ENCODE measurements at places on chromosomes 7 and 10.
A peak's percentile ranks its signal among the peaks of the same experiment; 100 is the strongest.

- DNase-seq = no peak
Measured at GRCh38 chr10:33519130-33519860, 184.8 kb upstream of the NRP1 start.

DNA sequence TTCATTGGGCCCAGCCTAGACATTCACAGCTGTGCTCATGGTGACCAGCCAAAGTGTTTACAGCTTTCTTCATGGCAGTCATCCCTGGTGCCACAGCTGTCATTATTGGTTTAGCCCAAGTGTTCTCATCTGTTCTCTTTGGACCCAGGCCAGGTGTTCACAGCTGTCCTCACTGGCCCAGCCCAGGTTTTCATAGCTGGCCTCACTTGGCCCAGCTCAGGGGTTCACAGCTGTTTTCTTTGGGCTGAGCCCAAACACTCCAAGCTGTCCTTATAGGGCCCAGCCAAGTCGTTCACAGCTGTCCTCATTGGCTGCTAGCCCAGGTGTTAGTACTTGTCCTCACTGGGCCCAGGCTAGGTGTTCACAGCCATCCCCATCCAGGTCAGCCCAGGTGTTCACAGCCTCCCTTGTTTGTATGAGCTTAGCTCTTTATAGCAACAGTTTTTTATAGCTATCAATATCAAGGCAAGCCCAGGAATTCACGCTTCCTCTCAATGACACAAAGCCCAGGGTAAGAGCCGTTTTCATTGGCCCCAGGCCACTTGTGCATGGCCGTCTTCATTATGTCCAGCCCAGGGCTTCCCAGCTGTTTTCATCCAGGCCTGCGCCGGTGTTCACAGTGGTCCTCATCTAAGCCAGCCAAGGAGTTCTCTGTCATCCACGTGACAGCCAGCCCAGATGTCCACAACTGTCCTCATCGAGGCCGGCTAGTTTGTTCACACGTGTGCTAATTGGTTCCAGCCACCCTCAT lies 11.6 kb downstream of the FRG2B start:
- DNase-seq = no peak

GRCh38 chr10:61986788-61987492 lies 85.4 kb downstream of the ARID5B start:
- DNase-seq = no peak

DNA sequence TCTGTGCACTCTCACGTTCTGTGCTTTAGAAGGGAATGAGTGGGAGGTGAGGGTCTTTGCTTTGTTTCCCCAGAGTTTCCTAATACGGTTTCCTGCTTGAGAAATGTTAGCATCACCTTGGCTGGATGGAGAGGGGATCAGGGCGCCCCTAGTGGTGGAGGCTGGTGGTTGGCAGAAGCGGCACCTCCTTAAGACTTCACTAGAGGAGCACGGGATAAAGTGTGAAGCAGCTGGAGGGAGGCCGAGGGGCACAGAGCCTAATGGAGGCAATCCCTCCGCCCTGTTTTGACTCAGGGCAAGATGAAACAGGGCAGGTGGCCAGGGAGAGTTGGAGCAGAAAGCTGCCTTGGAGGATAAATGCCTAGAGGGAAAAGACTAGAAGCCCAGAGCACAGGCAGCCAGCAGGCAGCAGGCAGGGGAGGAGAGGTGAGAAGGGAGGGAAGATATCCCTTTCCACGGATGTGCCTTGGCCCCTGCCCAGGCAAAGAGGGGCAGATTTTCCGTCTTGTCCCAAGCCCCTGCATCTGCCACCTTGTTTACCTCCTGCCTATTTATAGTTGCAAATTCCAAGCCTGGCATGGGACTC lies 56.0 kb upstream of the BTRC start:
- DNase-seq = peak; percentile 47

GRCh38 chr10:43136995-43137716 lies 1.1 kb upstream of the CSGALNACT2 start:
- DNase-seq = no peak

GRCh38 chr10:133590970-133591359 lies 25.6 kb upstream of the SYCE1 start:
- DNase-seq = no peak

DNA sequence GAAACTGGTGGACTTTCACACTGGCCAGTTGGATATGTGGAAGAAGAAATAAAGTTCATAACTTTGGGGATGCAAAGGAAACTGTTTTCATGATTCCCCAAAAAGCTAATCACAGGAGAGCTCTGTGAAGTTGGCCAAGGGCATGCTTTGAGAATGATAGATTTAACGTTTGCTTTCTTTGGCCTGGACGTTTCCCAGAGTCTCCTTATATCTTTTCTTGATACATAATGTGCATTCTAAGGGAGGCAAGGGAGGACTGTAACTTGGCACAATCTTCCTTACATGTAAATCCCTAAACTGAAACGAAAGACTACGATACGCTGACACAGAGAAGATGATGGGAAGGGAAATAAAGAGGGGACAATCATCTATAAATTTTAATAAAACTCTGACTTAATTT lies 176.5 kb upstream of the INHBA start:
- DNase-seq = no peak

DNA sequence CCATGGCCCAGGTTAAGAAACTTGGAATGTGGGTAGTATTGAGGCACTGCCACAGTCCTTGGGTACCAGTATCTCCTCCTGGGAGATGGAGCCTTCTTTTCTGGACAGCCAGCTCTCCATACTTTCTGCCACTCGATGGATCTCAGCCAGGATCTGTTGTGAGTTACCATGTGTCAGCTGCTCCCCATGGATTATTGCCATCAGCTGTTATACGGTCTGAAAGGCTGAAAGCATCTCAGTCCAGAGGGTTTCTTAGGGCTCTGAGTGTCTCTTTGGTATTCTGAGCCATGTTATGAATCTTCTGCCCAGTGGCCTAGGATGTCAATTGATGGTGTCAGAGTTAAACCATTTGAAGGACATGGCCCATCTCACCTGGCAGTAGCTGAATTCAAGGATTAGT lies 197.5 kb downstream of the C7orf25 start:
- no peak for DNase-seq

DNA sequence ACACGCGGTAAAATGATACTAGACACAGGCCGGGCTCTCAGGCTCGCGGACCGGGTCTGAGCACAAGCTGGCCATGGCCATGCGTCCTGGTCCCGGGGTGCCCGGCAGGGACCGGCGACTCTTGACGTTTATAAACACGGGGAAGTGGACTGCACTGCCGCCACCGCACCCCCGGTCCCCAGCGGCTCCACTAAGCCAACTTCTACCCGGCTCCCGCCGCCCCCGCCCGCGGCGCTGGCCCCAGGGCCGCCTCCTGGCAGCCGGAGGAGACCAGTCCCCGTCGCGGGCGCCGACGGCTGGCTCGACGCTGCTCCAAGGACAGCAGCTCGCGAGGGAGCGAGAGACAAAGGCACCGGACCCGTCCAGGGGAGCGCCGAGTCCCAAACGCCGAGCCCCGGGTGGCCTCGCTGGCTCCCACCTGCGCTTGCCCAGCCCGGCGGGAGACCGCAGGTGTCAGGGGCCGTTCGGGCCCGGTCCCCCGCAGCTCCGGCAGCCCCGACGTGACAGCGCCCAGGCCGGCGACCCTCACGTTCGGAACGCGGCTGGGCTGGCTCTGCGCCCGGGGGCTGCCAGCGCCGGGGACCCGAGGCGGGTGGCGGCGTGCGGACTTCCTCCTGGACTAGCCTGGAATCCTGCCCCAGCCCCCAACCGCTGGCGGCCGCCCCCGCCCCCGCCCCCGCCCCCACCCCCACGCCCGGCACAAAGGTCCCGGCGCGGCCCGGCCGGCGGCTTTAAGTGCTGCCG lies 517 bp downstream of the ITGB1 start:
- no peak for DNase-seq

- no peak for DNase-seq
Measured at GRCh38 chr10:95569368-95569767, 8.2 kb upstream of the SORBS1 start.

- DNase-seq = no peak
Measured at GRCh38 chr10:119341459-119342301, 134.3 kb downstream of the GRK5 start.

- no peak for DNase-seq
Measured at GRCh38 chr10:34403512-34403911, 411.6 kb downstream of the PARD3 start.

- DNase-seq = no peak
Measured at GRCh38 chr7:91242097-91242844, 22.0 kb upstream of the FZD1 start.

DNA sequence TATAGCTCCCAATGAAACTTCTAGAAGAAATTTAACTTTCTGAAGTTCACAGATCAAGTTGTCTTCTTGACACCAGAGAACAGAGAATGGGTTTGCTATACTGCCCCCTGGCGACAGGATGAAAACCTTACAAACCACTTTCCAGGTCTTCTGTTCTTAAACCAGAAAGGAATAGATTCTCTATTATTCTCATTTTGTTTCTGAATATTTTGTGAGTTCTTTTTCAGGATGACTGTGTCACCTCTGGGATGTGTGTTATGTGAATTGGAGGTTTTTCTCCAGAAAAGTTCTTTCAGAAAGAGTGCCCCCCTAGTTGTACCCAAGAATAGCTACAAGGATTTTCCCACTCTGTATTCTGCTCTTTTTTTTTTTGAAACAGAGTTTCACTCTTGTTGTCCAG lies 6.3 kb downstream of the IFT22 start:
- no peak for DNase-seq

DNA sequence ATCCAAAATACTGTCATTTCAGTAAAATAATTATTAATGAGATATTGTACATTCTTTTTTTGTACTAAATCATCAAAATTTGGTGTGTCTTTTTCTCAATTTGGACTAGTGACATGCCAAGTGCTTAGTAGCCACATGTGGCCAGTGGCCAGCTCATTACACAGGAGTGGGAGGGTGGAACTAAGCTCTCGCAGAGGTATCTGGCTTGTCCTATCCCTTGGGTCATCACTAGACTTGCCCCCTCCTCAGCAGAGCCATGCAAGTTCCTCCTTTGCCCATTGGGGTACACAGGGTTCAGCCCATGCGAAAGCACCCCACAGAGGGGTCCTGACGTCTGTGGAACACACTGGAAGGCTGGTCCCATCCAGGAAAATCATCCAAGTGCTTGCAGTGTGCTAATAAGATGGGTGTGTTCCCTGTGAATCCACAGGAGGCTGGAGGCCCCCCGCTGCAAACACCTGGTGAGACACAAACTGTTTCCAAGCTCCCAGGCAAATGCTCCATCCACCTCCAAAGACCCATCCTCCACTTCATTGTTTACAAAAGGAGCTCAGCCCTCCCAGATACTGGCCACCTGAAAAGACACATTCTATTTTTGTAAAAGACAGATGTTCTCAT lies 1.3 kb downstream of the ARHGAP22 start:
- no peak for DNase-seq

DNA sequence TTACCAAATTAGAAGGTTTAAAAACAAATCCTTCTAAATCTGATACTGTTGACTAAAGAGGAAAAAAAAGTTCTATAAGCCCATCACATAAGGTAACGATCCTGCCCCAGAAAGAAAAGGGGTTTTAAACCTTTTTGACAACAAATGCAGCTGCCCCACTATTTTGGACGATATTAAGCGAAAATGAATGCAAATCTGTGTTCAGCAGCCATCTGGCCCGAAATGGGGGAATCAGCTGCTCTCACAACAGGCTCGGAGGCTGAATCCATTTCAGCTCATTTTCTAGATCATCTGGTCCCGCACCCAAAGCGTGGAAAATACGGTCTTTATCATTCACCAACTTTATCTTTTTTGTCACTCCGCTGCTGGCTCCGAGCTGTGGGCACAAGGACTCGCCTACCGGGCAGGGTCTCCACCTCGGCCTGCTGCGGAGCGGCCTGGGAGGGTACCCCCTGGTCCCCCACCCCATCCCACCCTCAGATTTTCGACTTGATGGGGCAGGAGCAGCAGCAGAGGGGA lies 2.4 kb upstream of the EBF3 start:
- DNase-seq = no peak

- DNase-seq = no peak
Measured at GRCh38 chr10:11147722-11148121, 130.1 kb downstream of the CELF2 start.

- DNase-seq = no peak
Measured at GRCh38 chr10:631266-631665, 58.2 kb downstream of the DIP2C start.

- DNase-seq = no peak
Measured at GRCh38 chr10:71397296-71398212, 834 bp downstream of the CDH23 start.

- no peak for DNase-seq
Measured at GRCh38 chr10:108469940-108470339, 1305.4 kb upstream of the SORCS1 start.

GRCh38 chr7:34190299-34190698 lies 285.0 kb downstream of the BMPER start:
- no peak for DNase-seq

DNA sequence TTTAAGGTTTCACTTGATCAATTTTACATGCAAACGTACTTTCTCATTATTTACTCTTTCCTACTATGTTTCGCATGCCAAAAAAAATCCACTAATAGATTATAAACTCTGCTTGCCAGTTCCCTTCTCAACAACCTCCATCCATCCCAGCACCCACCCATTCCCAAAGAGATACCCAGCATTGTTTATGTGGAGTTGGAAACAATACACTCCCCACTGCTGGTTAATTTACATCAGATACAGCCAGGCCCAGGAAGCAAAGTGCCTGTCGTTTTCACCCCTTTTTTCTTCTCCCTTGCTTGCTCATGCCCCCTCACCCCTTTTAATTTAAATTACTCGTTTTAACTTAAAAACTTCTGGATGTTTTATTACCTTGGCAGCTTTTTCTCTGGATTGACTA lies 59.9 kb downstream of the HIBADH start:
- no peak for DNase-seq

- no peak for DNase-seq
Measured at GRCh38 chr10:131936736-131937135, 35.9 kb downstream of the PPP2R2D start.

- DNase-seq = no peak
Measured at GRCh38 chr7:90025771-90026170, 128.5 kb upstream of the STEAP1 start.

GRCh38 chr7:75943864-75944263 lies 28.9 kb downstream of the POR start:
- DNase-seq = no peak

DNA sequence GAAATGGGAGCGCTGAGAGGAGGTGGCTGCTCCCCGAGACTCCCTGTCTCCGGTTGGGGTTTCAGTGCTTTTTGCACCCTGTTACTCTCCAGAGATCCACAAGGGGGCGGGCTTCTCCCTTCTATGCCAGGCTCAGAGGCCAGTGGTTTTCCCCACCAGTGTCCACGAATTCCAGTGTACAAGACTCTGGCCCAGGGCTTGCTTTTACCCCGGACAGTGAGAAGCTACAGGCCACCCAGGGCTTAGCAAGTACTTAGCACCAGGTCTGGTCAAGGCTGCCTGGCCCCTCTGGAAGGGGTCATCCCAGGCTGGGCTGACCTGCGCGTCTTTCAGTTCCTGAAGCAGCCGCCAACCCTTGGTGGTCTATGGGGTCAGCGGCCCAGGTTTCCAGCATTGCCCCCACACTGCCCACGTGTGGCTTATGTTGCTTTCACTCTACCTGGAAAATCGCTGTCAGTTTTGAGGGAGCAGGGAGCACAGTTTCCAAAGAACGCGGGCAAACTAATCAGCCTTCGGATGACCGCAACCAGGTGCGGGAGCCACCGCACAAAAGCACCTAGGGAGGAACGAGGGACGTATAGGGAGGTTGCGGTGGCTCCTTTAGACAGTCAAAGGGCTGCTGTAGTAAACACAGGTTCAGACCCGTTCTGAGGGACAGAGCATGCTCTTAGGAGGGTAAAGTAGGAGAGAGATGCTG lies 6.8 kb downstream of the CYP26A1 start:
- peak; percentile 70 for DNase-seq

All from GM12892 (cell line).